ENCODE measurements at places on chromosomes 1 and 21.

DNA sequence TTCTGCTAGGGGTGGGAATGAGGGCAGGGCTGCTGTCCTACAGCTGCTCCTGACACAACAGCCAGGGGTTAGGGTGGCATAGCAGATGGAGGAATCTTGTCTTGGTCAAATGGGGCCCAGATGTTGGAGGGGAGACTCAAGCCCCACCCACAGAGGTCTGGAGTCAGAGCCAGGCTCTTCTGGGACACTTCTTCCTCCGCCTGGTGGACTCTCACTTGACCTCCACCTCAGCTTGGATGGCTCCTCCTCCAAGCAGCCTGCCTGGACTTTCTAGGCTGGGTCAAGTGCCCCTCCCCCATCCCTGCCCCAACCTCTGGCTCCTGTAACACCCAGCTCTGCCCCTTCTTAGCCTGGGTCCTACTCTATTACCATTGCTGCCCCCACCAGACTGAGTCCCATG is 35.5 kb downstream of the EPHA2 start:
- DNase-seq: no peak

DNA sequence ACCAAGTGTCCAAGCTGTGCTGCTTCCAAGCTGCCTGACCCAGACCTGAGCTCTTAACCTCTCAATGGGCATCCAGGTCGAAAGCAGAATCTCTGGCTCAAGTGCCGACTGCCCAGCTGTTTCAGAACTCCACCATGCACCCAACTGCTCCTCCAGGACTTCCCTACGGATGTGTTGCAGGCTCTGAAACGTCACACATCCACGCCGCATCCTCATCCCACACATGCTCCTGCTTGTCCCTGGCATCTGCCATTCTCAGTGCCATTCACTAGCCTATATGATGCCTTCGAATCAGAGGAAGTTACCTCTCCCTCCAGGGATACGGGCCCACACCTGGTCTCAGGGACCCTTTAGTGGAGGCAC is 11.2 kb downstream of the PDZK1IP1 start:
- no peak for DNase-seq

DNA sequence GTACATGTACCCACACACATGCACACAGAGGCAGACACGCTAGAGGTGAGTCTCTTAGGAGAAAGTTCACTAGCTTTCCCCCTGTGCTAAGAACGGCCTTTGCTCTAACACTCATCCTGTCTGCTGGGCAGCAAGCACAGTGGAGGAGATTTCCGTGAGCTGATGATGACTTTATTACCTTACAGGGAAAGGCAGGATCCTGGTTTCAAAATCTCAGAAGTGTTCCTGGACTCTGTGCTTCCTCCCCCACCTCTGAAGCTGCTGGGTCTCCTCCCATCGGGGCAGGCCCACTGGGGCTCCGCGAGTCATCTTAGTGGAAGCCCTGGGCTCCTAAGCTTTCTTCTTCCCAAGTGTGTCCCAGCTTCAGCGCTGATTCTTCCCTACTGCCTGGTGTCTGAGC is 2.7 kb downstream of the FAM3B start:
- no peak for DNase-seq

GRCh38 chr1:27427329-27427728 is 34.9 kb downstream of the GPR3 start:
- no peak for DNase-seq

Measured in skeletal muscle cell (primary cell).